ENCODE measurements at places on chromosomes 1 and 21. TPM values are rescaled to one million over a fixed set of nuclear protein-coding genes. Genes with fewer than 3 reads are reported as not detected.

DNA sequence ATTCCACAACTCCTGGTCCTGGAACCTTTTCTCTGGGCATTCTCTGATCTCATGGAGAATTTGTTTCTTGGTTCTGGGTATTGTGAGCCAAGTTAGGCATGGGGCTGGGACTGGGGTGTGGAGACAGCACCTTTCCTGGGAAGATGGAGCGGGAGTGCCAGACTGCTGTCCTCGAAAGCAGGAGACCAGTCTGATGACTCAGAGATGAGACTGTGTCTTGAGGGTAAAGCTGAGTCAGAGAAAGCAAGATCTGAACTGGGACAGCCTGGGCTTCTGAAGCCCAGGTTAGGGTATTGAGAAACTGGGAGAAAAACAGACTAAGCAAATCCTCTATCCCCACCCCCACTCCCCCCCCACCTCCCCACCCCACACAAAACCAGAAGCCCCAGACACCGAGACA, 2.2 kb upstream of the KANK4 start:
- no peak for DNase-seq

DNA sequence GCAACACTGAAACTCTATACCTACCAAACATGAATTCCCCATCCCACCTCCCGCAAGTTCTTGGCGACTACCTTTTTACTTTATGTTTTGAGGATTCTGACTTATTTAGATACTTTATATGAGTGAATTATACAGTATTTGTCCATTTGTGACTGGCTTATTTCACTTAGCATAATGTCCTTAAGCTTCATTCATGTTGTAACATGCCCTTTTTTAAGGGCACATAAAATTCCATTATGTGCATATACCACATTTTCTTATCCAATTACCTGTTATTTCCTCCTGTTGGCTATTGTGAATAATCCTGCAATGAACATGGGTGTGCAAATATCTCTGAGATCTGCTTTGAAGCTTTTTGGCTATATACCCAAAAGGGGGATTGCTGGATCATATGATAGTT, 22.0 kb upstream of the CHIT1 start:
- DNase-seq: no peak

GRCh38 chr1:56477164-56478111, 101.9 kb downstream of the PLPP3 start:
- DNase-seq: no peak

DNA sequence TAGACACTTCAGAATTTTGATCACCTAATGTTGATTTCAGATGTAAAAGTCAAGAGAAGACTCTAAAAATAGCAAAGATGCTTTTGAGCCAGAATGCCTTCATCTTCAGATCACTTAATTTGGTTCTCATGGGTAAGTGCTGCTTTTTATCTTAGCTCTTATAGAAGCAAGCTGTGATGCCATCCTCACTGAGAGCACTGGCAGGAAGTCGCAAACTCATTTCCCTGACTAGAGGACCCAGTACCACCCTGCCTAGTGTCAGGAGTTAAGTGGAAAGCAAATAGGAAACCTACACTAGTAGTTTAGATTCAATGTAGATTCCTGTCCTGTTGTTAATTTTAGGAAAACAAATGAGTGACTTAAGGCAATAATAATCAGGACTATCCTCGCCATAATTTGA, 12.1 kb downstream of the IFNAR2 start:
- no peak for DNase-seq

- DNase-seq: no peak
Measured at GRCh38 chr1:156560585-156561163, 11.7 kb downstream of the IQGAP3 start.

GRCh38 chr1:94416901-94417727, 1.1 kb upstream of the ABCD3 start:
- DNase-seq: no peak

- DNase-seq: no peak
Measured at GRCh38 chr1:64675718-64676345, 69.0 kb upstream of the RAVER2 start.

- no peak for DNase-seq
Measured at GRCh38 chr1:232222614-232223013, 407.3 kb downstream of the SIPA1L2 start.

DNA sequence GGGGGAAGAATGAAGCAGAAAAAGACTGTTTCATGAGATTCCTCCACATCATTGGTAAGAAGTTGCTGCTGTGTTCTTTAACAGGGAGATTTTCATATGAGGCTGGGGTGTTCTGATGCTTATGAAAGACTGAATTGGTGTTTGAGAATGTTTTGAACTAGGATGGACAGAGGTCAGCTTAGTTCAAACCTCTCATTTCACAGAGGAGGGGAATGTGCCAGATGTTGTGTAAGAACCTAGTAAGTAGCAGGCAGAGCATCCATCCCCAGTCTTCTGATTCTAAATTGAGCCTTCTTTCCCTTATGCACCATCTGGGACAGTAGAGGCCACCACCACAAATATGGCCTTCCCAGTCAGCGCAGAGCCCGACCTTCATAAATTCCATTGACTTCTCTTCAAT, 43.7 kb downstream of the SAMD13 start:
- DNase-seq: no peak

Gene LRRIQ3
- 0.71 TPM for total RNA-seq

Gene OR10J1
- not detected for total RNA-seq

Gene MSTO1
- total RNA-seq: 44.7 TPM

Gene SPRR2B
- total RNA-seq: not detected

Gene HAPLN2
- total RNA-seq: 0.35 TPM

All from mesenteric fat pad (tissue), 1 donor.